SW480 (cell line): ENCODE measurements at places on chromosomes 12 and 14.
A peak's percentile ranks its signal among the peaks of the same experiment; 100 is the strongest.

GRCh38 chr12:1343422-1343821, 251.0 kb downstream of the FBXL14 start:
- no peak for DNase-seq

GRCh38 chr12:25594376-25594775, 41.3 kb upstream of the LMNTD1 start:
- DNase-seq: no peak

DNA sequence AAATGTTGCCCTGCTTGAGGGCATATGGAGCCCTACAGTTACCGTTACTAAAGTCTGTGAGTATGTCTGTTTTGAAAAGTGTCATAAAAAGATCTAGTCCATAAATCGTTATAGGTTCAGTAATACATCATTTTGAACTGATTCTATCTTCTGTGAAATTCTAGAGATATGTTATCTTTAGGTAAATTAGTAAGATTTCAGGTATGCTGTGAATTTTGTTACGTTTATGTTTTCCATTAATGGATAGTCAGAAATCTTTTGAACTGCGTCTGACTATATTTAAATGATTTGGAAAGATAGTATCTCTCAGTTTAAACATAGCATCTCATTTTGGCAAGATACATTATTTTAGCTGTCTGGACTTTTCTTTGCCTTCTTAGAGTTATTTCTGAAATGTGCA, 8.3 kb downstream of the ALG10 start:
- DNase-seq: no peak

DNA sequence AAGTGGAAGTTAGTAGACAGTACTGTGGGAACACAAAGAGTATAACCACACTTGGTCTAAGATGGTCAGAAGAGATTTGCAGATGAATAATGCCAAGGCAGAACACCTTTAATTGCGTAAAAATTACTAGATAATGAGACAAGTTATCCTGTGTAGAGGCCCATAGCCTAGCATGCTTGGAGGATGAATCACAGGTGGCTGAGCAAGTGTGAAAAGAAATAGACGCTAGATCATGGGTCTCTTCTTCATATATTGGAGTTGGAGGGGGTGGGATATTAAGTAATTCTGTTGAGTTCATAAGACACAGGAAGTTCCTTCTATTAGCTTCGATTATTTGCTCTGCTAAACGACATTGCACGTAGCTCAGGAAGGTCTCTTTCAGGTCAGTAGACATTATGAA, 454.3 kb upstream of the LMO3 start:
- no peak for DNase-seq

DNA sequence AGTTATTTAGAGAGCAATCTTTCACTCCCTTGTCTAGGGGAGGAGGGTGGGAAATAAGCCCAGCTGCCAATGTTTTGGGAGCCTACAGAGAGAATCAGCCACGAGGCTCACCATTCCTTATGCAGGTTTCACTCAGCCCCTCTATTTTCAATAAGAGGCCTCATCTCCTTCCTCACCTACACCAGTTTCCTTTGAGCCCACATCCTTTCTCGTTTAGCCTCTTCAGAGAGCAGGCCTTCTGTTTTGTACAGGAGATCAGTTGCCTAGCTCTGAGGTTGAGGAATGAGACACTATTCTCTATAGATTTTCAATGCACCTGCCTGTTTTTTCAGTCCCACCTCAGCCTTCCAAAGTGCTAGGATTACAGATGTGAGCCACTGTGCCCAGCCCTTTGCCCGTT, 17.9 kb downstream of the SNAPC1 start:
- DNase-seq: no peak

DNA sequence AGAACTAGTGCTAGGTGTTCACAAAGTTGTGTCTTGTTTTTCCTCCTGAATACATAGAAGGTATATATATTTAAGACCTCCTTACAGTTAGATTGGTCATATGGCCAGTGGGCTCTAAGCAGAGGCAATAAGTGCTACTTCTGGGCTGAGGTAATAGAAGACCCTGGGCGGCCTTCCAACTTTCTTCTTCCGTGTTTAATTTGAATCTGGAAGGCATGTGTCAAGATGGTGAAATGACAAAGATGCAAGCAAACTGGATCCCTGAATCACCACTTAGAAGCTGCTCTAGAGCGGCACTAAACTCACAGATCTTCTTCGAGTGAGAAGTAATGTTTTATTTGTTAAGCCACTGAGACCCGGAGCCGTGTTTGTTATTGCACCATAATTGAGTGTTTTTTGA, 201.0 kb upstream of the GZMB start:
- DNase-seq: no peak

DNA sequence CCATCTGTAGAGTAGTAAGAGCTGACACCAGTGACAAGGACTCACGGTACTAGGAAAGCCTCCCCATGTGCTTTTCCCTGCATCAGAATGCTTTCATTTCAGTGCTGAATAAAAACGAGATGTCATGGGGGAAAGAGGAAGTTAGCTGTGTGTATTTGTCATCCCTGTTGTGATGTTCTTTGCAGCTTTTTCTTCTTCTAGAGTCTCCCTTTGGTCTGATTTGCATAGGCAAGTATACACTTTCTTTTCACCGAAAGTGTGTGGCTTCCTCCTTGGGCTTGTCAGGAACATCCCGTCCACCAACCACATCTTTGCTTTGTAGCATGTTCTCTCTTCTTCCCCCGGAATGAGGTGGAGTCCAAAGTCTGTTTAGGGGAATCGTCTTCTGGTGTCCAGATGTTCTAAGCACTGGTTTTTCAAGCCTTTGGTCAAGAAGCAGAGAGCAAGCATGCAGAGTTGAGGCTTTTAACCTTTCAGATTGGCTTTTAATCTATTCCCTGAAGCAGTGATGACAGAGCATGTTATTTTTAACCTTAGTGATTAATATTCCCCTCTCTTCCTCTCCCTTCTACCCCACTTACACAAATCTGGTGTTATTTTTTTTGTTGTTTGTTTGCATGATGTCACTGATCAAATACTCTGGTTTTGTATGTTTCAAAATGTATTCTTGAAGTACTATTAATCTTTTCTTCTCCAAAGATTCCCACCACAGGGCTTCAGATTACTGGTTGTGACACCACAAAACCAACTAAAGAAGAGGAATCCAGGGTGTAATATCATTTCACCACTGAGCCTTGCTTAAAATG, 163.4 kb downstream of the SAMD4A start:
- no peak for DNase-seq

DNA sequence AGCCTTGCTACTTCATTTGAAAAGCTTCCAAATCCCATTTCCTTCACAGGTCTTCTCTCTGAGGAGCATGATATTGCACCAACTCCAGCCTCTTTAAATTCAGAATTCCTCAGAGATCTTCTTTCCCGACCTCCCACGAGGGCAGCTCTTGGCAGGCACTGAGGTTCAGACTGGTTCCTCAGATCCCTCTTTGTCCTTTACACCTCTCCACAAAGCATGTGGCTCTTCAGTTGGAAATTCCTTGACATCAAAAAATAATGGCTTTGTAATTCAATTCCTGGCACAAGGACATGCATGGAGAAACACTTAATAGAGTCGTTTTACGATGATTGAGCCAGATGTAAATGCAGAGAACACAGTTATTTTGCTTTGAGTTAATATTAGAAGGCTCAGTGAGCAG, 63.2 kb upstream of the TMX1 start:
- DNase-seq: no peak

GRCh38 chr12:109053382-109054123, 1.2 kb downstream of the USP30 start:
- peak; percentile 14 for DNase-seq

GRCh38 chr12:68455691-68456345, 123.7 kb upstream of the MDM1 start:
- DNase-seq: no peak

DNA sequence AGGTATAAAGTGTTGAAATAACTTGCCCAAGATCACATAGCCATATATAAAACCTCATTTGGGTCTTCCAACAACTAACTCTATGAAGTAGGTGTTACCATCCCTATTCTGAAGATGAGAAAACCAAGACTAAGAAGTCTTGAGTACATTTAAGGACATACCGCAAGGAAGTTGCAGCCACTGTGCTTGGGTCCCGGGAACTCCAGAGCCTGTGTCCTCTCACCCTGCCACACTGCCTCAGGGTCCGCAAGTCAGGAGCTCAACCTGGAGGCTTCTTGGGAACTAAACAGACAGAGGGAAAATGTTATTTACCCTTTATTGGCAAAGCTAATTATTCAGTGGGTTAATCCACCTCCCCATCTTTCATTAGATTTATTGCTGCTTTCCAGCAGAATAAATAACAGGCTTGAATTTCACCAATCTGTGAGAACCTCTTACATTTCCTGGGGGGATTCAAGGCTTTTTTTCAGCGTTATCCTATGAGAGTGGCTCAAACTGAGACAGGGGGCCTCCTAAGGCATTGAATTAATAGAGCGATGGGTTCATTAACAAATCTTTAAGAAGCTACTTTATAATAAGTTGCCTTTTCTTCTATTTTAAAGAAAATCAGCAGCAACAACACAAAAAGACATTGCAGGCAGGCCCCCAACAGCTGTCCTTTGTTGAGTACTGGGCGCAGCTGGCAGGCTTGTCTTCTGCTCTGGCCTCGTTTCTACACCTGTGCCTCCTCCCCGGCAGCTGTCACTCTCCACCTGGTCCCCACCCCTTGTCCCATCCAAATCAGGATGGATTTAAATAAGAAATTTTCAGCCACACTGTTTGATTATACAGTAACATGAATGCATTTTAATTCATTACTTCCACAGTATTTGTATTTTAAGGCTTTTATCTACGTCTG, 25.3 kb downstream of the PHLDA1 start:
- DNase-seq: no peak

GRCh38 chr14:100620255-100621100, 33.3 kb upstream of the BEGAIN start:
- no peak for DNase-seq

- DNase-seq: no peak
These were observed 13.0 kb upstream of the RIOX1 start for GRCh38 chr14:73477618-73478266.

DNA sequence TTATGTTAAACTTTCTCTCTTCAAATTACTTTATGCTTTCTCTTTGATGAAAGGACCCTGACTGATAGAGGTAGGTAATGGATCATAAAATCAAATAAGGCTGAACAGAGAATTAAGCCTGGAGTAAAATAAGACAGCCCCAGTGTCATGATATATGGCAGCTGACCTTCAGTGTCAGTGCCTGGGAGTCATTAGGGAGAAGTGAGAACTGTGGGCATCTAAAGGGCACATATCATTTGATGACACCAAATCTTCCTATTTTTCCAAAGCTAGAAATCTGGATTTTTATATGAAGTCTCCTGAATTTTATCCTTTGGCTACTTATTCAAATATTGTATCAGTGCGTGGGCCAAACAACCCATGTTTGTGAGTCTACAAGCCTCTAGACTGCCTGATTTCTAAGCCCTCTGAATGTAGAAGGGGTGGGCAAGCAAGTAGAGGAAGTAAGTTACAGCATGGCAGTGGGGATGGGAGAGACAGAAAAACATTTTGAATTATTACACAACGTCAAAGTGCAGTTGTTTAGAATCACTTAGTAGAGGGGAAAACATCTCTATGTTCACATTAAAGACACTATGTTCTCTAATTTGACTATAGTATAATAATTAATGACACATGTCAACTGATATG, 10.0 kb downstream of the SLC39A9 start:
- no peak for DNase-seq

GRCh38 chr12:113898466-113898865, 67.7 kb downstream of the RBM19 start:
- DNase-seq: no peak

DNA sequence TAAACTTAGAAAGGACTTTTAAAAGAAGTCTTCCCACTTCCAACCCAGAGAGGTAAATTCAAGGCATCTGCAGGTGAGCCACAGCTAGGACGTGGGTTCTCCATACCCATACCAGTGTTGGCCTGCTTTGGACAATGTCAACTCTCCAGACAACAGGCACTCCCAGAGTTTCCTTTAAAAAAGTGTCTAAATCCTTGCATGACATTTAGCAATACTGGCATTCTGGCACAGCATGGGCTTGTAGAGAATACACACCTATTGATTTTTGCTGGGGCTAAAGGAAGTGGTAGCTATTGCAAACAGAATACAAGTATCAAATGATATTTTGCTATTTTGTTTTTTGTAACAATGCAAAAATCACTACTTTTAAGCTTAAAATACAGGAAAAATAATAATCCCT, 25.8 kb upstream of the DICER1 start:
- no peak for DNase-seq

- DNase-seq: peak; percentile 6
These were observed 2.4 kb downstream of the LGR5 start for GRCh38 chr12:71441836-71442566.

DNA sequence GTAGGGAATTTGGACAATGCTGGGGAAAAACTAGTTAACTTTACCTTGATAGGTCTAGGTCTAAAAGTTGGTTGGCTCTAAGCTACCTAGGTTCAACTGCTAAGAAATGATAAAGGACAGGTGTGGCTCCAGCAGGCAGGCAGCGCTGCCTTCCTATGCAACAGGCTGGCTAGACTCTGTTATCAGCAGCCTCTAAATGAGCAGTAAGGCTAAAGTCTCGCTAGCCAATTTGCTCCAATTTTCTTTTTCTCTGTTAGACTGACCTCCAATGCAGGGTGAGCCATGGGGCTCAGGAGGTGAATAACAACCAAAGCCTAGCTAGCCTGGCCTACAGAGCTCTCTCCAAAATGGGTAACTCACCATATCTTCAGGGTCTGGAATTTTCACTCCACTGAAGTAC, 26.5 kb downstream of the DMAC2L start:
- no peak for DNase-seq

DNA sequence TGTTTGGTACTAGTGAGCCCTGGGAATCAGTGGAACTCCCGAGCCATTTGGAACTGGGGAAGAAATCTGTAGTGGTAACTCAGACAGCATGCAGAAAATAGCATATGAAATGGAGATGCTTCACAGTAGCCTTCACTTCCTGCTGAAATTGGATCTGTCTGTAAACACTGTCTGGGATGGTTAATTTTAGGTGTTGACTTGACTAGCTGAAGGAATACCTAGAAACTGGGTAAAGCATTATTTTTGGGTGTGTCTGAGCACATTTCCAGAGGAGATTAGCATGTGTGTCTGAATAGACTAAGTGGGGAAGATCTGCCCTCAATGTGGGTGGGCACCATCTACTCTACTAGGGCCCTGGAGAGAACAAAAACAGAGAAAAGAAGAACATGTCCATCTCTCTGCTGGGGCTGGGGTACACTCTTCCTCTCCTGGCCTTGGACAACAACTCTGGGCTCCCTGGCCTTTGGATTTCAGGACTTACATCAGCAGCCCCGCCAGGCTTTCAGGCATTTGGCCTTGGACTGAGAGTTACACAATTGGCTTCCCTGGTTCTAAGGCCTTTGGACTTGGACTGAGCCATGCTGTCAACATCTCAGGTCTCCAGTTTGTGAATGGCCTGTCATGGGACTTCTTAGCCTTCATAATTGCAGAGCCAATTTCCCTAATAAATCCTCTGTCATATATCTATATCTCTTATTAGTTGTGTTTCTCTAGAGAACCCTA, 14.0 kb upstream of the CRADD start:
- DNase-seq: no peak

GRCh38 chr14:59926534-59926933, 6.6 kb downstream of the LRRC9 start:
- no peak for DNase-seq

DNA sequence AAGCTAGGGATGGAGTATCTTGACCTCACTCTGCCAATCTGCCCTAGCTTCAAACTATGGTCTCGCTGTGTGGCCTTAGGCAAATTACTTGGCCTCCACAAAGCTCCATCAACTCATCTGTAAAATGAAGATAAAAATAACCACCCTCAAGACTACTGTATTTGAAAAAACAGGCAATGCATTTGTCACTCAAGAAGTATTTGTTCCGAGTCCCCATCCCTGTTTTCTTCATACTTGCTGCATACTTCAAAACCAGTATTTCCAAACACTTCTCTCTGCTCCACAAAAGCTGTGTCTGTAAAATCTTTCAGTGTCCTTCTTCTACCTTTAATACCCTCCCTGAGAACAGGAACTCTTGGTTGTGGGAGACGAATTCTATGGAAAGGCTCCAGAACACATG, 47.9 kb downstream of the GTF2A1 start:
- DNase-seq: no peak
